ENCODE measurements at places on chromosomes 11 and 22.

DNA sequence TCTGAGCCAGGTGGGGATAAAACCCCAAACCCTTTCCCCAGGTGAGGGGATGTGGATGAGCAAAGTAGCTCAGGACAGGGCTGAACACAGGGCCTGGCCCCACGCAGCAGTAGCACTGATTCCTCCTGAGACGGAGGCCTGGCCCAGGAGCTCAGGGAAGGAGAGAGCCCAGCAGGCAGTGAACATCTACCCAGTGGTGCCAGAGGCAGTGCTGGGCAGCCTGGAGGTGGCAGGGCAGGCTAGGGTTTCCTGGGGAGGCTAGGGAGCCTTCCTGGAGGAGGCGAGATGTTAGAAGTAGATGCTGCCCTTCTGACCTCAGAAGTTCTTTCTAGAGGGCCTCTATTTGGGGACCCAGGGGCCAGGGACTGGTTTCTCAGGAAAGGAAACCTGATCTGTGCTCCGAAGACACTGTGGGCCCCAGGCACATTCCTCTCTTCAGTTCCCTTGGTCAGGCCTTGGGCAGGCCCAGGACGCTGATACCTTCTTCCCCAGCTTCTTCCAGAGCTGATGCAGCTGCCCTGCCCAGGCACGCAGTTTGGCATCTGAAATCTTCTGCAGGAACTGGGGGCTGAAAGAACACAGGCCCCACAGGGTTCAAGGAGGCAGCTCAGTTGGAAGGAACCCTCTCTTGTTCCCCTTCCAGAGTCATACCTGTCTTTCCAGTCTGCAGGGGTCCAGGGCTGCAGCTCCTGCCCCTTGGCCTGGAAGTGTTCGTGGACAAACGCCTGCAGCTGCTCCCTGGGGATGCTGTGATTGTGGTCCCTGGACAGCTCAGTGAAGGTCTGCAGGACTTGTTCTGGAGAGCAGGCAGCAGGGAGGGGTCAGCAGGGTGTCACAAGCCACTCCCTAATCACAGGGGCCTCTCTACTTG, 16.8 kb downstream of the TREH start:
- no peak for DNase-seq

DNA sequence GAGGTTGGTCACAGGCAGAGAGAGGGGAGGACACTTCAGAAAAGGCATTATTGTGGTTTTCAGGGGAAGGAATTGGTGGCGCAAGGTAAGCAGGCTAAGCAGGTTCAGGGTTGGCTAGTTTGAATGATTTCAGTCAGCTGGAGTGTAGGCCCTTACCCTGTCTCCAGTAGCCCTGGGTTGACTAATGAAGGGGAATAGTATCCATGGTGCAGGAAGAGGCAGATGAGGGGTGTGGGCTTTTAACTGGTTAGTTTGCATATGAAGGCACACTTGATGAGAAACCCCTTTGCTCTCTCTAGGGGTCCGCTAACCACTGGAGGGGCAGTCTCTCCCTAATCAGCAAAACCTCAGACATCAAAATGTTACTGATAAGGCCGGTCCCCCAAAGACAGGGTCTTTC, 249.7 kb downstream of the AASDHPPT start:
- no peak for DNase-seq

DNA sequence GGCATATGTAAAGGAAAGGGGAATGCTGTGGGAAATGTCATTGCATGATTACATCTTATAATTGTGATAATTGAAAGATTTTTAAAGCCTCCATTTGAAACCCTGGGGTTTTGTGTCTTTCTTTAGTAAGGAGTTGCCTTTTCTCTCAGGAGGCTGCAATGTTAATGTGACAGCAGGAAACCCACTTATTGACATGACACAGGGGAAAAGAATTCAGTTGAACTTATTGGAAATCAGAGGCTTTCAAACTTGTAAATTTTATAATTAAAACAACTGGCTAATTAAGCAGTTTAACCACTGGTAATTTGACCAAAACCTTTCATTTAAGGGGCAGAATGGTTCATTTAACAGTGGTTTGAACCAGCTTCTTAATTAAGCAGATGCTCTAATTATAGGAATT, 31.2 kb downstream of the MRPL48 start:
- no peak for DNase-seq

DNA sequence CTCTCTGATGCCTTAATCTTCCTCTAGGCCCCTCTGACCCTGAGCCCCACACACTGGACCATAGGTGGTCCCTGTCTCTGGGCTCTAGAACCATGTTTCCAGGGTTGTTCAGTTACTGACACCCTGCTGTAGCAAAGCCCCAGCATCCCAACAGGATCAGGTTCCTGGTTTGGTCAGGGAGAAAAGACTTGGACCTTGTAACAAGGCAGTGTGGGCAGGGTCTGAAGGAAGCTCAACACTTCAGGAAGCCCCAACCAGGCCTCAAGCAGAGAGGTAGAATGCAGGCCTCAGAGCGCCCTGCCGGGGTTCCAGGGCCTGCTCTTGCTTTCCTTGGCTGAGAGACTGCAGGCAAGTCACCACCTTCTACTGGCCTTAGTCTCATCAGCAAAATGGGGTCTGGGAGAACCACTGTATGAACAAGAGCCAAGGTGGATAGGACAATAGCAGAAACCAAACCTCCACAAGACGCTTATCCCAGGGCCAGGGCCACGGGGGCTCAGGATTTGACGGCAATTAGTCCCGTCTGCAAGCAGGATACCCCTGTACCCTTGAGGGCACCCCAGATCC, 4.8 kb downstream of the ARAP1 start:
- DNase-seq, result no peak

DNA sequence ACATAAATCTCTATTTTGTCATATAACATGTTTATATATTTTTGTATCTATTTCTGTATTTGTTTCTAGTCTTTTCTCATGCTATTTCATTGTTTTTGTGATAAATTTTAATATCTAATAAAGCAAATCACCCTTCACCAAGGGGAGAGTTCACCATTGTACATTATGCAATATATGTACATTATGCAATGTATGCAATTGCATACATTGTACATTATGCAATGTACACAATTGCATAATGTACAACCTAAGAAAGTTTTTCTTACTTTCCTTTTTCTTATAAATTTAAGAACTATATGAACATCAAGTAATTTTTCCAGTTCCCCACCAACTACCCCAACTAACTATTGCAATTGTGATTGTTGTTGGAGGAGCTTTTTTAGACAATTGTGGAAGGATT, 44.1 kb upstream of the GLYATL2 start:
- DNase-seq, result no peak
